ENCODE measurements at places on chromosomes 6 and 20.

- no peak for DNase-seq
Observed at GRCh38 chr6:15475261-15475660, 187.6 kb downstream of the DTNBP1 start.

GRCh38 chr6:5045416-5045815 is 39.7 kb upstream of the PPP1R3G start:
- no peak for DNase-seq

GRCh38 chr6:108363889-108364313 is 69.0 kb downstream of the AFG1L start:
- no peak for DNase-seq

- no peak for DNase-seq
Observed at GRCh38 chr6:105507811-105508210, 104.9 kb upstream of the PREP start.

DNA sequence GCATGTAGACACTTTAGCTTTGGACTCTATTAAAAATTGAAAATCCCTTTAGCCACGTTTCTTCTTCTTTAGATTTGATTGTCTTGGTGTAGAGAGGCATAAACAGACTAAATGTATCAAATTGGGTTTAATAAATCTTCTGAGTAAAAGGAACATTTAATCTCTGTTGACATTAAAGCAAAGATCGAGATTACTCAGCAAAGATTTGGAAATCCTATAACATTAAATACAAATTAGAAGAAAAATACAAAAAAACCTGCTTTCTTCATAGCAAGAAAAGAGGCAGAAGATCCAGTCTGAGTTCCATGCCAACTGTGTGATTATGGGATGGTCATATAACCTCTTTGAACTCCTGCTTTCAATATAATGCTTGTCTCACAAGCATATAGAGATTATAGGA is 172.3 kb downstream of the GJA1 start:
- no peak for DNase-seq

- no peak for DNase-seq
Observed at GRCh38 chr20:6746901-6747609, 20.4 kb upstream of the BMP2 start.
